Activated CD4-positive, alpha-beta T cell treated with anti-CD3 and anti-CD28 coated beads, Interleukin-2, Interleukin-4, amounts not matched to agents 100 ng/mL and 50 ng/mL, durations not matched to agents 16 hours and 8 hours (primary cell): ENCODE measurements at places on chromosomes 11 and 22.

DNA sequence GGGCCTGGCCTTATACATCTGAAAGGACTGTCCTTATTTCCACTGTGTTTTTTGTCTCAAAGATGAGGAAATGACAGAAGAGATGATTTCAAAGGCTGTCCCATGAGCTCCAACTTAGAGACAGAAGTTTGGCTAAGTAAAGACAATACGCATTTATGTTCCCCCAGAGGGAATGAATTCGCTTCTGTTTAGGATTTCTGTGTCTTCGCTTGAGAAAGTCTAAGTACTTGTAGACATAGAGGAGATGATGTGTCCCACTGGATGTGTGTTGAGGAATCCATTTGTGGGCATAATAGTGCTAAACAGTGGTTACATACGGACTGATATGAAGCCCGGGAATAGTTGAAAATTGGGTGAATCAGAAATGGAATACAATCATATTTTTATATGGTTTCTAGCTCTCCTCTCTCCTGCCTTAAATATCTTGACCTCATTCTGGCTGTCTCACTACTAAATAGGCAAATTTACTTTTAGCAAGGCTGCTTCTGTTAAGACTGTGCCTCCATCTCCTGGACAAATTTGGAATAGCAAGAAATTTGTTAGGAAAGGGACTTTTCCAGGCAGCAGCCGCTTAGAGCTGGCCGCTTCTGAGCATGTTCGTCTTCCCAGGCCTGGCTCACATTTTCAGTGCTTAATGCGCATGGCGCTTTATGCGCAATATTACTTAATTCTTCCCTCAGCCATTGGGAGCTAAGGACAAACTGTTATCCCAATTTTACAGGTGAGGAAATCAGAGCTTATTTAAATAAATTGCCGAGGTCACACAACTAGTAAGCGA is 1.9 kb upstream of the PEX26 start:
- DNase-seq: peak; percentile 69

DNA sequence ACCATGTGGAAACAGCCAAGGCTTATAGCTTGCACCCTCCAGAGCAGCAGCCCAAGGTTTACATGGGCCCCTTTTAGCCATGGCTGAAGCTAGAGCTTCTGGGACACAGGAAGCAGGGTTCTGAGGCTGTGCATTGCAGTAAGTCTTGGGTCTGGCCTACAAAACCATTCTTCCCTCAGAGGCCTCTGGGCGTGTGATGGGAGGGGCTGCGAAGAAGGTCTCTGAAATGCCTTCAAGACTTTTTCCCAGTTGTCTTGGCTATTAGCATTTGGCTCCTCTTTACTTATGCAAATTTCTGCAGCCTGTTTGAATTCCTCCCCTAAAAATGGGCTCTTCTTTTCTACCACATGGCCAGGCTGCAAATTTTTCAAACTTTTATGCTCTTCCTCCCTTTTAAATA is 109.5 kb downstream of the BBOX1 start:
- DNase-seq: no peak

GRCh38 chr11:44738791-44739190 is 12.0 kb downstream of the TSPAN18 start:
- no peak for DNase-seq

DNA sequence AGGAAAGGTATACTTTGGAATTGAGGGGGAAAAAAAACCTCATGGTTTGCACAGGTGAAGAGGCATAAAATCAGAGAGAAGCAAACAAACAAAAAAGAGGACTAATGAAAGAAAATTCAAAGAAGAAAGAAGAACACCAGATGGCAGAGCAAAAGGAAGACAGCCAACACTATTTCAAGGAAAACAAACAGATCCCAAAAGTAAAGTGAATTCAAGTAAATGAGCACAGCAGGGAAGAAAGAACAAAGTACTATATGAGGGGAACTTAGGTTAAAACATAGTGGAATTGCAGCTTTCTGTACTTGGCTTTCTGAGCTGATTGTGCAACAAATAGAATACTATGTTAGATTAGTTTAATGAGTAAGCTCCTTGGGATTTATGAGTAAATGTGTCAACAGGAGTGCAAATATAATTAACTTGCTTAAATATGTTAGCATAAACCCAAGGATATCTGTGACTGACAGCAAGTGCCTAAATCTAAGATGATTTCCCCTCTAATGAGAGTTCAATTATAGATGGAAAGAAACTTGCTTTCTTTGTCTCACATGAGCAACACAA is 404.6 kb upstream of the CNTN5 start:
- DNase-seq: no peak
